HL-60 (cell line): ENCODE measurements at places on chromosomes 3 and 15.
A peak's percentile ranks its signal among the peaks of the same experiment; 100 is the strongest.

DNA sequence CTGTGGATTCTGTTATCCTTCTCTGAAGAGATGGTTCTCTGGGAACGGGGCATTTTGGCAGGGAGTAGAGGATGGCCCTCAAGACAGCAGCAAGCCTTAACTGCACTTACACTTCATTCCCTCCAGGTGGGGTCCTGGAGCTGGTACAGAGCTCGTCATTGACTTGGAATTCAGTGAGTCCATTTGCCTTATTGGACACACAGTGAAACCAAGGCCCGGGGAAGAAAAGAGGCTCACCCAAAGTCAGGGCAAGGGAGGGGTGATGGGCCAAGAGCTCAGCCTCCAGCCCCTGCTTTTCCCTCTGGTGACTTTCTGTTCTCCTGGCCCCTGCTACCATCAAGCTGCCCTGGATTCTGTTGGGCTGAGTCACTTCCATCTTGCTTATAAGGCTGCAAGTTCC, 125.6 kb downstream of the ETFA start:
- DNase-seq = peak; percentile 45

- DNase-seq = peak; percentile 34
Measured at GRCh38 chr15:85003593-85004312, 22.1 kb downstream of the PDE8A start.

- DNase-seq = no peak
Measured at GRCh38 chr3:102810937-102811336, 376.1 kb downstream of the ZPLD1 start.

DNA sequence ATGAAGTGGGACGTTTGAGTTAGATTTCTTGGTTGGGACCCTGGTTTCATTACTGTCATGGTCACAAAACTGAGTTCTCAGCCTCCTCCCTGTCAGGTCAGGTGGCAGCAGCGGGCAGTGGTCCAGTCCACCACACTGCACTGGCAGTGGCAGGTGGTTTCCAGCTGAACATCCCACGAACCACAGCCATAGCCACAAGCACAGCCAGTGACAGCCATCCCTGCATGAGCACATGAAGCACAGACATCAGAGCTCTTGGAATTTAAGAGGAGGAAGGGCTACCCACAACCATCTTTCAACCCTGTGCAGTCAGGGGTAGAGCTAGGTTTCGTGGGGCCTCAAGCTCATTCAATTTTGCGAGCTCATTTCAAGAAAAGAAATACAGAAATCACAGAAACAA, 1.5 kb downstream of the RETNLB start:
- DNase-seq = no peak

DNA sequence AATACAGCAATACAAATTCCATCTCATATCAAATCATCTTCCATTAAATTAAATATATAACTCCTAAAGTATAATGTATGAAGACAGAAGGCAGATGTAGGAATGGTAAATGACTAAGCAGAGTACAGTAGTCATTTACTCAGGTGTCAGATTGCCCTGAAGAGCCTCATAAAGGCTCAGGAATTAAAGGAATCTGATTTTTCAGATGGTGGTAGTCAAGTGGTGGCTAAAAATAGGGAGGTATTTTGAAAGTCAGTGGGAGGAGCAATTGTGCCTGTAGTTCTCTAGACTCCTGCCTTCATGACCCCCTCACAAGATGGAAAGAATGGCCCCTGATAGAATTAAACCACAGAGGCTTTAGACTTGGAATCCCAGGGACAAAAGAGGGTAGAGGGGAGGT, 142.7 kb upstream of the SYNPR start:
- no peak for DNase-seq

DNA sequence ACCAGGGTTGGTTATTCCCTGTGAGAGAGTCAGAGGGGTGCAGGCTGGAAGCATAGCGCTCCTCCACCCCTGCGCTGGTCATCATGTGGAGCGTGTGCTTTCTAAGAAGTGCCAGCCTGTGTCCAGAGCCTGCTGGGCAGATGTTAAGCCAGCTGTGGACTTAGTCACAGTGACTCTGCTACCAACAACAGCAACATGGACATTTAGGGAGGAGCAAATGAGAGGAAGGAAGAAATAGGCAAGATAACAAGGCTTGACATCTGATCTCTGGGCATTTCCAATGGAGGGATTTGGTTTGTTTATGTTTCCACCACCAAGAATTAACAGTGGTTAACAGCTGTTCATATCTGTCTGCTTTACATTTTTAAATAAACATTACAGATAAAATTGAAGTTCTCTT, 36.4 kb upstream of the MYZAP start:
- DNase-seq = no peak

GRCh38 chr3:191592105-191592504, 131.1 kb downstream of the PYDC2 start:
- no peak for DNase-seq

GRCh38 chr3:86923071-86923491, 67.9 kb downstream of the VGLL3 start:
- no peak for DNase-seq

DNA sequence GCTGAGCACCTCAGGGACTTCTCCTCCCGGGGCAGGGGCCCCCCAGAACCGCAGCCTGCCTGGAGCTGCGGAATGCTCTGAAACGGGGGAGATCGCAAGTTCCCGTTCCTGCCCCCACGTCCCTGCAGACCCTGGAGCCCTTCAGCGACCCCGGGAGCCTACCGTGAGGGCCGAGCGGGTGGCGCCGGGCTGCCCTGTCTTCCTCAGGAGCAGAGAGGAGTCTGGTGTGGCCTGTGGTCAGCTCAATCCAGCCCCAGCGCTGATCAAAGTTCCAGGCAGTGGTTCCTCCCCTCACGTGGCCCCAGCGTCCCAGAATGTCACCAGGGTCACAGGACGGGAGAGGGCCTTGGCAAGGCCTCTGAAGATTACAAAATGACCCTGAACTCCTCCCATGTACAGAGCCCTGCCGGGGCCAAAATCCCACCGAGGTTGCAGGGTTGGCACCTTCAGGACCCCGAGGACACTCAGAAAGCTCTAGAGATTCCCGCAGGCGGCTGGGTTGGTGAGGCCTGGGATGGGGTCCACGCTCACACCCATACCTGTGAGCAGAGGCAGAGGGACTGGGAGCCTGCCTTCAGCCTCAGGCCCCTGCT, at the start of gene CPN2:
Gene CPN2, minus strand, starts transcription at position 249 of the 593 bp plus-strand sequence. CDS start 8,626 bp downstream, outside the sequence.
- DNase-seq = no peak

DNA sequence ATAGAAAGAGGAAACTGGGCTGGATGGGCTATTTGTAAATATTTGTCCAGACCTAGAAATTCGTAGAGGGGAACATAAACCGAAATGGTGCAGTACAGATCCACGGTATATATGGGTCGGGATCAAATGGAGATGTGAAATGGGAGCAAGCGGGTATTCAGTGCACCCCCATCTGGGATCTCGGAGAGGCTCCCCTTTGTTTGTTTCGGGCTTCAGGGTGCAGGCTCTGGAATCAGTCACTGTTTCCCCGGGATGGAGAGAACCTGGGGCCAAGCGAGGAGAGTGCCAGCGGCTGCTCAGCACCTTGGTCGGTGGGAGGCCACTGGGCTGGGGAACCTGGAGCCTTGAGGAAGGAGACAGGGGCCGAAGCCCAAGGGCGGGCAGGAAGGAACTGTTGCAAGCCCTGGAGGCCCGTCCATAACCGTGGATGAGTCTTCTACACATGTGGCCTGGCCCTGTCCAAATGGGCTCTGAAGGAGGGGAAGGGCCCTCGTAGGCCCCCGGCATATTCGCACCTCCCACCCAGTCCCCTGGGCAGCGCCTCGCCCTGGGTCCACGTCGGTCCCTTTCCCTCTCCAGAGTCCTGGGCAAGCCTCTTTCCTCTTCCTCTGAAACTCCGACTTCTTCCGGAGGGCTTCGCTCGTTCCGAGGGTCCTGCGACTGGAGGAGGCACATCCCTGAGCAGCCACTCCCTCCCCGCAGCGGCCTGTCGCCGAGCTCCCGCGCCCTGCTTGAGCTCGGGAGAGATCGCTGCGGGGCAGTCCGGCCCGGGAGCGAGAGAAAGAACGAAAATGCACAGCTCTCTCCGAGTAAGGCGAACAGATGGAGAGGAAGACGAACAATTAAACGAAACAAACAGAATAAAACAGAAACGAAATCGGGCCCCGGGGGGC, 3.0 kb downstream of the ISL2 start:
- DNase-seq = peak; percentile 56

GRCh38 chr3:193400304-193400703, 21.8 kb upstream of the ATP13A5 start:
- DNase-seq = no peak

- DNase-seq = peak; percentile 93
Measured at GRCh38 chr3:186365202-186365974, 3.4 kb upstream of the DGKG start.

DNA sequence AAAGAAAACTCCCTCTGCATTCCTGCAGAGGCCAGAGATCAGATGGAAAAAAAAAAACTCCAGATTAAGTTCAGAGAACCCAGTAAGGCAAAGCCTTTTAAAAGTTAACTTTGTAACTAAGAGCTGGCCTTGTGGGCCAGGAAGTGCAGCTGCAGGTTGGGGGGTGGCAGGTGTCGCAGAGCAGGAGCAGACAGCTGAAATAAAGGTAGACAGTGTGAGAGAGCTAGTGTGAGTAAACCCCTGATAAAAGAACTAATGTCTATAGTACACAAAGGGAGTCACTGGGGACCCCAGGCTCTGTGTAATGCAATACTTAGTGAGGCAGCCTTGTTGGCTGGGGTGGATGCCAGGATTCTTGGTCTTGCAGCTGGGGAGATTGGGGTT, 42.1 kb downstream of the PPCDC start:
- no peak for DNase-seq

DNA sequence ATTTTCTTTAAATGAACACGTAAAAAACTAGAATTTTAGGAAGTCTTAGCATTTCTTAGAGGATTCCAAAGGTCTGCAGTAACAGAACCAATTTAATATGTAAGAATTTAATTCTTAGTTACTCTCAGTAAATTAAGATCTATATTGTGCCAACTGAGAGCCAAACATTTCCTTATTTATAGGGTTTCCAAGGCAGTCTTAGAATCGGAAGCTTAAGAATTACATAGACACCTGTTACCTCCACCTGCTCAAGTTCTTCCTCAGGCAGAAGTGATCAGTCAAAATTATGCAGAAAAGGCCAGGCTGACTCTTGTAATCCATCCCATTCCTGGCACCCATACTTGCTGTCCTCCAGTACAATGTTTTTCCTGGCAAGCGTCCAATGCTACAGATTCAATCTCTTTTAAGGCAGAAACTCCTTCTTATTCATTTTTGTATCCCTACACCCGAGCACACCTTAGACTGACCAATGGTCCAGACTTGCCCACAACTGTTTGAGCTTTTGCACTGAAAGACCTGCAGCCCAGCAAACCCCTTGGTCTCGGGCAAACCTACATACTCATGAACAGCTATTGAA, 64.3 kb downstream of the NCEH1 start:
- no peak for DNase-seq

DNA sequence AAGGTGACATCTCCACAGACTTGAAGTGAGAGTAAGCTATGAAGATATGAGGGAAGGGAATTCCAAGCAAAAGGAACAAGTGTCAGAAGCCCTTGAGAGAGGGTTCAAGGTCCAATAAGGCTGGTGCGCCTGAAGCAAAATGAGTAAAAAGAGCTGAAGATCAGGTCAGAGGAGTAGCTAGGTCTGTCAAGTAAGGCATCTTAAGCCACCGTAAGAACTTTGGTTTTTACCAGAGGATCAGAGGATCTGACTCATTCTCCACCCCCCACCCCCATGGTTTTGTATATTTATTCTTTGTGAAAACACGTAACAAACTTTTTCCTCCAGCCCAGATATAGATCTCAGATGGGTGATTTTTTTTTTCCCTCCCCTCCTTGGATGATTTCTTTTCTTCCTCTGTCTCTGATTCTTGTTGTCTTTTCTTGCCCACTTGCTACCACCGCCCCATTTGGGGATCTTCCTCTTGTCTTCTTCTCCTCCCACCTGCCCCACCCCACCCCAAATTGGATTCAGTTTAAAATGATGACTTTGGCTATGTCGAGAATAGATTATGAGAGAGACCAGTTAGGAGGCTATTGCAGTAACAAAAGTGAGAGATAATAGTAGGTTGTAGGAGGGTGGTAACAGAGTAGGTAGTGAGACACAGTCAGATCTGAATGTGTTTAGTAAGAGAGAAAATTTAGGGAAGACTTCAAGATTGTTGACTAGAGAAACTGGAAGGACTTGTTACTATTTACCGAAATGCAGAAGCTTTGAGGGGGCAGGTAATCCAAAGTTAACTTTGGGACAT, 6.1 kb downstream of the TRMT10C start:
- no peak for DNase-seq

DNA sequence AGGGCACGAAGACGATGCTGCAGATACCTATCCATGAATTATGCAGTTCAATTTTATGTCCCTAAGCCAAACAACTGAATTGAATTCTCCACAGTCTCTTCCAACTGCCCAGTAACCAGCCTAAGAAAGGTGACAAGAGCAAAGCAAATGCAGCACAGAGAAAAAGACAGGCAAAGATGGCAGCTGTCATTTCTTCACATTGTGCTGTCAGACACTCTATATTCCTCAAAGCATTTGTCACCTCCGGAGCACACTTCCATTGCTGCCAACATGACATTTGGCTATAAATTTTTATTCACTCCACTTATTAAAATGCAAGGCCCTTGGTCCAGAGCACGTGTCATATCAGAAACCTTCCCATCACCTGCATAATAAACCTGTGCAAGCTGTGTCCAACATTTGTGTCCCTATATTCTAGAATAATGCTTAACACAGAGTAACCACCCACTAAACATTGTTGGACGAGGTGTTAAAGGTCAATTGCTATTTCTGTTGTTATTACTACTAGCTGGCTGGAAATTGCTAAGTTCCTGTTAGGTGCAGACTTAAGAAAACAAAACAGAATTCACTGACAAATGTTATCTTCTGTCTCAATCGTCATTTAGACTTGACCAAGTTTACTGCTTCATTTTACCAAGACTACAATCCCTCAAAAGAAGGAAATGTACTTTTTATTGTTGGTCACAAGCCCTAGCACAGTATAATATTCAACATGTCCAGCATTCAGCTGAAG, 89.7 kb downstream of the MAGI1 start:
- no peak for DNase-seq

GRCh38 chr3:139320551-139321309, 23.1 kb upstream of the MRPS22 start:
- DNase-seq = no peak

DNA sequence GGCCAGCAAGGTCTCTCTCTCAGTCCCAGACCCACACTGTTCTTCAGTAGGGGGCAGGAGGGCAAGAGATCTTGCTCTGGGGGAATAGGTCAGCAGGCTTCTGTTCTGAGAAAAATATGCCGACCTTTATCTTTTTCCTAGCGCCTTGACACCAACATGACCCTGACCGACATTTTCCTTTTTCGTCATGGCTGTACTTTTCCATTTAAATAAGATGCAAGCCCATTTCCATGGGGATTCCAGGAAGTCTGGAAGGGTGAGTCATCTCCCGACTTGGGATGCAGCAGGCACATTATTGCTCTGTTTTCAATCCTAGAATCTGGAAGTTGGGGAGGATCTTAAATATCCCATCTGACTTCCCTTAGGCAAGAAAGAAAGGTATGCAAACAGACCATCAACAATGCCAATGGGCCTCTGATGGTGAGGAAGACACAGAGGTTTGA, 261.5 kb upstream of the LRTM1 start:
- no peak for DNase-seq
